ENCODE measurements at places on chromosomes 7 and 10. TPM values are rescaled to one million over a fixed set of nuclear protein-coding genes. Genes with fewer than 3 reads are reported as not detected.

Gene TSPAN33
- 0.36 TPM for total RNA-seq

- H3K27ac ChIP-seq: no peak within 1 kb of the TSS
- H3K36me3 ChIP-seq: peaks cover 3% of the 10 kb centered on the region
Measured at GRCh38 chr10:133159950-133160825, at the start of gene KNDC1. TSS of gene KNDC1 (plus strand) at chr10:133160219. CDS start at chr10:133160468, 249 bp downstream.

- no peaks in the 10 kb centered on the region for H3K27me3 ChIP-seq
- H3K27ac ChIP-seq: no peak overlapping the region
- DNase-seq: no peak
- H3K4me1 ChIP-seq: peaks cover 9% of the 10 kb centered on the region
- H3K36me3 ChIP-seq: no peaks in the 10 kb centered on the region
- H3K4me3 ChIP-seq: no peak overlapping the region
Measured at GRCh38 chr10:3237530-3237929, 64.9 kb upstream of the PITRM1 start.

DNA sequence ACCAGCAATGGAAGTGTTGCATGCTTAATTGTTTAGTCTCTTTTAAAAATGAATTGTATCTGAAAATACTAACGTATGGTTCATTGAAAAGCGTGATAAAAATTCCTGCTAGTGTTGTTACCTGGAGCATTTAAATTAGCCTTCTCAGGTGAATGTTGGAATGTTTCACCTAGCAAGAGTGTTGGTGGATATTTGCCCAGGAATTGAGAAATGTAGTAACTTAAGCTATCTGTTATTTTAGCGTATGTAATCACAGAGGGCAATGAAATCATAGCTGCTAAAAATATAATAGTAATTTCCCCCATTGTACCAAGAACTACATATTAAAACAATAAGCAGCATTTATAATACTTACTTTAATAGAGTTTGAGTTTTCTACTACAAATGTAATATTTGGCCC, 166.1 kb upstream of the KIAA1217 start:
- H3K4me3 ChIP-seq: no peak overlapping the region
- H3K27me3 ChIP-seq: no peaks in the 10 kb centered on the region
- no peaks in the 10 kb centered on the region for H3K4me1 ChIP-seq
- no peaks in the 10 kb centered on the region for H3K36me3 ChIP-seq
- no peak overlapping the region for H3K27ac ChIP-seq

DNA sequence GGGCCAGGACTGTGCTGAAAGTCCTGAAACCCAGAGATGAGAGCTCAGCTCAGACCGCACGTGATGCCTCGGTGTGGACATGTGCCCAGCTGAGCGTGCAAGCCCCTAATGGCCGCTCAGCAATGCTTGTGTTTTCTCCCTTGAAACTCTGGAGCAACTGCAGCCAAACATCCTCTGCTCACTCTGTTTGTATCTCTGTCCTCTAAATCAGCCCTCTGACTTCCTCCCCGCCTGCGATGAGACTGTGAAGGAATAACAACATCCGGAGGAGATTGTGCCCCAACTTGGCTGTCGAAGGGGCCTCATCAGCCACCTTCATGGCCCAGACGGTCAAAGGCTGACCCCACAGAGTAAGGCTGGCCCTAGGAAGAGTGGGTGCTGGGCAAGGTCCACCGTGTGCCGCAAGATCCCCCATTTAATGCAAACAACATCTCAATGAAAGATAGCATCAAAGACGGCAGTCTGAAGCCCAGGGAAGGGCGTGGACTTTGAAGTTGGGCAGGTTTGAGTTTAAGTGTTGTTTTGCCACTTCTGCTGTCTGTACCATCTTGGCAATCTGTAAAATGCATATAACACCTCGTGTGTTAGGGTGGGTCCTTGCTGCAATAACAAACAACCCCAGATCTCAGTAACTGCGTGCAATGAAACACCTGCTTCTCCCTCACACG, 39.9 kb downstream of the CALML3 start:
- no peak overlapping the region for H3K27ac ChIP-seq
- H3K4me1 ChIP-seq: peaks cover 26% of the 10 kb centered on the region
- H3K4me3 ChIP-seq: no peak overlapping the region
- no peaks in the 10 kb centered on the region for H3K27me3 ChIP-seq

- no peaks in the 10 kb centered on the region for H3K4me1 ChIP-seq
- DNase-seq: no peak
Measured at GRCh38 chr7:124570558-124570957, 195.0 kb downstream of the GPR37 start.

GRCh38 chr7:17274551-17275245, 23.8 kb upstream of the AHR start:
- no peaks in the 10 kb centered on the region for H3K36me3 ChIP-seq
- peak; percentile 48 for DNase-seq

DNA sequence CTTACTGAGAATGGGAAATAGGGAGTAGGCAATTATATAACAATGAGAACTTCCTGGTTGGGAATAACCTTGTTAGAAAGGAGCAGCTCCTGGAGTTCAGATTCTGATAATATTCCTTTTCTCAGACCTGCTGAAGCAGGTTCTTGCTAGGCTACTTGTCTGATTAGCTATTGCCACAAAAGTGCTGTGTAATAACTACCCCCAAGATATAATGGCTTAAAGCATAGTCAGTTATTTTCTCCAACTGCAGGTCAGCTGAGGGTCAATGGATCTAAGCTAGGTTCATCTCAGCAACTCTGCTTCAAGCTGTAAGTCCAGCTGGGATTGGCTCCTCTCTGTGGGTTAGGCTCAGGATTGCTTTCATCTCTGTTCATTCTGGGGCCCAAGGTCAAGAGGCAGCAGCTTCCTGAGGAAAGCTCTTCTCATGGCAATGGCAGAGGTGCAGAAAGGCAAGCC, 9.4 kb upstream of the CNOT4 start:
- H3K4me3 ChIP-seq: no peak overlapping the region
- H3K4me1 ChIP-seq: no peaks in the 10 kb centered on the region
- no peak for DNase-seq
- no peak overlapping the region for H3K27ac ChIP-seq
- peaks cover 2% of the 10 kb centered on the region for H3K27me3 ChIP-seq

- no peaks in the 10 kb centered on the region for H3K36me3 ChIP-seq
- no peaks in the 10 kb centered on the region for H3K27me3 ChIP-seq
- H3K4me1 ChIP-seq: peaks cover 20% of the 10 kb centered on the region
- no peak overlapping the region for H3K4me3 ChIP-seq
- no peak overlapping the region for H3K27ac ChIP-seq
- no peak for DNase-seq
Measured at GRCh38 chr7:1914743-1915142, 244.7 kb downstream of the ELFN1 start.

- H3K36me3 ChIP-seq: peaks cover 7% of the 10 kb centered on the region
- H3K4me1 ChIP-seq: peaks cover 2% of the 10 kb centered on the region
- no peaks in the 10 kb centered on the region for H3K27me3 ChIP-seq
- H3K27ac ChIP-seq: no peak overlapping the region
- no peak for DNase-seq
Measured at GRCh38 chr7:116240024-116240668, 29.8 kb downstream of the TES start.

DNA sequence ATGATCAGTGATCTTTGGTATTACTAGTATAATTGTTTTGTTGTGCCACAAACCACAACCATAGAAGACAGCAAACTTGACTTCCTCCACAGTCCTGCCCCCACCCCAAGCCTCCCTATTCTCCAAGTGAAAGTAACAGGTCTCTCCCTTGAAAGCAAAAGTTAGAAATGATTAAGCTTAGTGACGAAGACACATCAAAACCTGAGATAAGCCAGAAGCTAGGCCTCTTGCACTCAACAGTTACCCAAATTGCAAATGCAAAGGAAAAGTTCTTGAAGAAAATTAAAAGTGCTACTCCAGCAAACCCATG, 7.5 kb downstream of the SAR1A start:
- H3K4me1 ChIP-seq: peaks cover 10% of the 10 kb centered on the region
- no peaks in the 10 kb centered on the region for H3K27me3 ChIP-seq
- DNase-seq: no peak
- H3K27ac ChIP-seq: no peak overlapping the region
- no peak overlapping the region for H3K4me3 ChIP-seq
- H3K36me3 ChIP-seq: peaks cover 21% of the 10 kb centered on the region

GRCh38 chr7:94182066-94182465, 177.9 kb upstream of the BET1 start:
- no peaks in the 10 kb centered on the region for H3K27me3 ChIP-seq
- peaks cover 8% of the 10 kb centered on the region for H3K4me1 ChIP-seq
- peak overlapping the region; percentile 49 for H3K27ac ChIP-seq
- no peaks in the 10 kb centered on the region for H3K36me3 ChIP-seq
- H3K4me3 ChIP-seq: no peak overlapping the region
- DNase-seq: peak; percentile 98

Data from IMR-90 (cell line).